Mesendoderm (in vitro differentiated cells): ENCODE measurements at places on chromosomes 3 and 15.

DNA sequence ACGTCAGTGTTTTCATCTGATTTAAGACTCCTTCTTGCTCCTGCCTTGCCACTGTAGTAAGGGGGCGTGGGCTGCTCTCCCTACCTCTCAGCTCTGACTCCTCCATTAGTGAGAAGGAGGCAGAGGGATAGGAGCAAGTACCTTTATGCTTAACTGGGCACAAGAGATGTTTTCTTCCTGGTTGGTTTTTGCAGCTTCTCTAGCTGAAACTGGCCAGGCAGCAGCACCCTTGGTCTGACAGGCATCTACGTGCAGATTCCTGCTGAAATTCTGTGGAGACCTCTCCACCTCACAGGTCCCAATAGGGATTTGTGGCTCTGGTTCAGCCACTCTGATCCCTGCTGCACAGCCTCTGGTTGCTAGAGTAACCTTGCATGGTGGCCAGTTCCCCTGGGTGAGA is 132.5 kb downstream of the CACNA1D start:
- no peak for DNase-seq
- no peak overlapping the region for H3K27ac ChIP-seq
- H3K4me1 ChIP-seq = no peaks in the 10 kb centered on the region
- H3K27me3 ChIP-seq = no peaks in the 10 kb centered on the region

GRCh38 chr15:86021281-86022264 is 58.1 kb upstream of the AGBL1 start:
- no peak overlapping the region for H3K4me3 ChIP-seq
- H3K4me1 ChIP-seq = no peaks in the 10 kb centered on the region
- no peak for DNase-seq
- no peaks in the 10 kb centered on the region for H3K27me3 ChIP-seq
- H3K27ac ChIP-seq = no peak overlapping the region
- no peaks in the 10 kb centered on the region for H3K36me3 ChIP-seq

DNA sequence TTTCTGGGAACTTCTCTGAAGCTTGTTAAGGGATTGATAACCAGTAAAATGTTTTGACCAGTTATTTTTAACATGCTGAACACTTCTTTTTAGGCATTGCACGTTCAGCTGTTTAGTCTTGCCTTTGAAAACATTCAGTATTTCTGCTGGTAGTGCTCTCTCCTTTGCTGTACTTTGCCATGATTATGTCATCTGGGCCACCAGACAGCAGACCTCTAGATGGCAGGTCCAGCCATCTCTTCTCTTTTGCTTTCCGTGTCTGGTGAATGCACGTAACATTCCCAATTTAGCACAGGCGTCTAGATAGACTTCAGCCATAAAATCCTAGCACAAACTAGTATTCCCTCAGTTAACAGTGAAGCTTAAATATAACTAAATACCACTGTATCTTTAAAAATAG is 57.8 kb downstream of the RAB7A start:
- no peaks in the 10 kb centered on the region for H3K27me3 ChIP-seq
- peaks cover 3% of the 10 kb centered on the region for H3K4me1 ChIP-seq
- no peak overlapping the region for H3K4me3 ChIP-seq
- no peak for DNase-seq
- H3K36me3 ChIP-seq = no peaks in the 10 kb centered on the region

GRCh38 chr3:197592361-197593045 is 36.7 kb upstream of the BDH1 start:
- H3K4me1 ChIP-seq = no peaks in the 10 kb centered on the region
- H3K27me3 ChIP-seq = no peaks in the 10 kb centered on the region
- no peak overlapping the region for H3K27ac ChIP-seq
- no peak for DNase-seq
- no peaks in the 10 kb centered on the region for H3K36me3 ChIP-seq
- H3K4me3 ChIP-seq = no peak overlapping the region

DNA sequence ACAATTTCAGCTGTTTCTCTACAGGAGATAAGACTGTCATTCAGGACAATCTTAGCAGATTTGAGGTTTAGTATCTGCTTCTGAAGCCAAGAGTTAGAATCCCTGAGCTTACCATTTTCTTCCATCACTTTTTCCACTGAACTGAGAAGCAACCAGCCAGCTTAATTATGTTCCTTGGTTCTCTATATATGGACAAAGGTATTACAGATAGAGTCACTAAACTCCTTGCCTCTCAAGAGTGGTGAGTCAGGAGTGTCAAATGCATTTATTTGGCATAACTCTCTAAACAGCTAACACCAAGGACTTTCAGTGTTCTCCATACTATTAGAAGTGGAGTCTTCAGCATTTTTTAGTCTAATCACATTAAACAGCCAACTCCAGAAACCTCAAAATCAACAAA is 239.3 kb downstream of the ALCAM start:
- H3K36me3 ChIP-seq = no peaks in the 10 kb centered on the region
- DNase-seq = no peak
- no peak overlapping the region for H3K27ac ChIP-seq
- H3K4me1 ChIP-seq = no peaks in the 10 kb centered on the region
- H3K27me3 ChIP-seq = no peaks in the 10 kb centered on the region

- H3K27ac ChIP-seq = no peak overlapping the region
- no peaks in the 10 kb centered on the region for H3K36me3 ChIP-seq
- H3K4me1 ChIP-seq = no peaks in the 10 kb centered on the region
- H3K27me3 ChIP-seq = no peaks in the 10 kb centered on the region
- H3K4me3 ChIP-seq = no peak overlapping the region
Measured at GRCh38 chr3:5645692-5646410, 458.3 kb downstream of the EDEM1 start.

DNA sequence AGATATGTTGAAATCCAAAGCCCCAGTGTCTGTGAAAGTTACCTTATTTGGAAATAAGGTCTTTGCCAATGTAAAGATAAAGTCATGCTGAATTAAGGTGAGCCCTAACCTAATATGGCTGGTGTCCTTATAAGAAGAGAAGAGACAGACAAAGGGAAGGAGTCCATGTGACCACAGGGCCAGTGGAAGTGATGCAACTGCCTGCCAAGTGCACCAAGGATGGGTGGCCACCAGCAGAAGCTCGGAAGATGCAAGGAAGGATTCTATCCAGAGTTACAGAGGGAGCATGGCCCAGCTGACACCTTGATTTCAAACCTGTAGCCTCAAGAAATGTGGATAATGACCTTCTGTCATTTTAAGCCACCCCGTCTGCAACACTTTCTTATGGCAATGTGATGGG is 35.3 kb upstream of the PGPEP1L start:
- no peaks in the 10 kb centered on the region for H3K27me3 ChIP-seq
- H3K27ac ChIP-seq = no peak overlapping the region
- no peaks in the 10 kb centered on the region for H3K4me1 ChIP-seq
- DNase-seq = no peak

- H3K27ac ChIP-seq = no peak overlapping the region
- H3K27me3 ChIP-seq = no peaks in the 10 kb centered on the region
- H3K36me3 ChIP-seq = no peaks in the 10 kb centered on the region
- peak; percentile 74 for DNase-seq
- peaks cover 10% of the 10 kb centered on the region for H3K4me1 ChIP-seq
- H3K4me3 ChIP-seq = no peak overlapping the region
Measured at GRCh38 chr15:60120100-60120499, 116.0 kb downstream of the FOXB1 start.
